Fibroblast of gingiva (primary cell): ENCODE measurements at places on chromosomes 12 and 14.

DNA sequence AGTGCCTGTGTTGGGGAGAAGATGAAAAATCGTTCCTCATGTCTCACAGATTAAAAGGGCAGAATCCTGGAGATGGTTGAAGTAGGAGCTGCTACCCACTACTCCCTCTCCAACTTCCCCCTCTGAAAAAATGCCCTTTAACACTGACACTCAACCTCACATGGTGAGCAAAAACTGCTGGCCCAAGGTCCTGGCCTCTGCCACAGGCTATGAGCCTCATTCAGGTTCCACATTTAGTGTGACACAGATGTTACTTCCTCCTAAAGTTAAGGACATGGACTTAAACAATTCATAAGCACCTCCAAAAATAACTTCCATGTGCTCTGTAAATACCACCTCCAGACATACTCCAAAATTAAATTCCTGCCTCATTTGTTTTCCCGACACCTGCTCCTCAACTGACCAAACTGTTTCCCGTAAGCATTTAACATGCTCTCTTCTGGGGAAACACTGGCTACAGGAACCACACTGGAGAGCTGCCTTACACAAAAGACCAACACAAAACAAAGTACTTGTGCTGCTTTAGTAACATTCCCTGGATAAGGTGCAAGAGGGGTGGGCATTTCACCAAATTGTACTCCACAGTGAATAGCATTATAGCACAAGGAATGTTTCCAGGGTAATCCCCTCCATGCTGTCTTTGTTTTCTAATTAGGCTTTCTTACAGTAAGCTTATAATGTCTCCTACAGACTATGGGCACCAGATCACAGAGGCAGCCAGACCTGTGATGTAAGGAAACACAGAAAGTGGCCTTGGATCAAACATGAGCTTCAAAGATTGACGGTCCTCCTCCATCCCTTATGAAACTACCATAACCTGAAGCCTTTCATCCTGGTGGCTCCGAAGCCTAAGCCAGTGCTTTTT lies 57.0 kb downstream of the PHLDA1 start:
- DNase-seq = no peak

GRCh38 chr14:29165431-29165830 lies 398.8 kb downstream of the FOXG1 start:
- DNase-seq = no peak

- DNase-seq = peak; percentile 69
Measured at GRCh38 chr12:57008178-57008577, 1.8 kb upstream of the ZBTB39 start.

DNA sequence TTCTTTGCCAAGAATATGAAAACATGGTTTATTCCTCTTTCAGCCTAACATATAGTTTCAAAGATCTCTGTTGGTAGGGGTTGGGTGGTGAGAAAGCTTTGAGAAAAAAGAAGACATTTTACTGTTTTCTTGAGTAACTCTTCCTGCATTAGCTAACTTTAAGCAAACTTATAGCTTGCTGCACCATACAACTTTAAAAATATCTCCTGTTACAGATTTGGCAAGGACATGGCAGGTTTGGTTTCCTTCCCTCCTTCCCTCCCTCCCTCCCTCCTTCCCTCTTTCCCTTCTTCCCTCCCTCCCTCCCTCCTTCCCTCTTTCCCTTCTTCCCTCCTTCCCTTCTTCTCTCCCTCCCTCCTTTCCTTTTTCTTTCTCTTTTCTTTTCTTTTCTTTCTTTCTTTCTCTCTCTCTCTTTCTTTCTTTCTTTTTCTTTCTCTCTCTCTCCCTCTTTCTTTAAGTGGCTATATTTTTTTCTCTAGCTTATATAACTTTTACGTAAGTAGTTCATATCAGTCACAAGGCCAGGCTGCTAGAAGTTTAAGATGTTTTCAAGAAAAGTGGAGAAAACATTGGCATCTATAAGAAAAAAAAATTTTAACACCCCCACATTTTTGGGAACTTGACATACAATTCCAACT lies 26.0 kb upstream of the ANO6 start:
- DNase-seq = no peak

- no peak for DNase-seq
Measured at GRCh38 chr14:39203659-39204606, 28.9 kb downstream of the PNN start.

- no peak for DNase-seq
Measured at GRCh38 chr12:102806592-102806991, 110.5 kb downstream of the PAH start.

DNA sequence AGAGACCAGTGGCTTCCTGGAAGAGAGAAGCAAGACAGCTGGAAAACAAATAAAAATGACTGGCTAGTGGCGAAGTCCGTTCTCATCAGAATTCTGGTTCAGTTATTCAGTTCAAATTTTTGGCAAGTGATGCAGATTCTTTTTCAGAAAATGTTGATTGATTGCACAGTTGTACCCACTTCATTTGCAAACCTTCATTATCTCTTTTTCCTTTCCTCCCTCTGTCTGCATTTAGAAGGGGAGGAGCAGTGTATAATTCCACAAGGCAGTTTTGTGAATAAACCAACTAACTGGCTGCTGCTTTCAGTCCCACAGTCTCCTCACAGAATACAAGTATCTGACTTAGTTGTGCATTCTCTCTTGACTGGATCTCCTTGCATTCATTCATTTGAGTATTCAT lies 417.5 kb downstream of the NPAS3 start:
- DNase-seq = no peak

GRCh38 chr14:66920196-66920595 lies 269.0 kb upstream of the GARIN2 start:
- peak; percentile 10 for DNase-seq

- DNase-seq = no peak
Measured at GRCh38 chr12:3602488-3602887, 111.5 kb downstream of the PRMT8 start.

DNA sequence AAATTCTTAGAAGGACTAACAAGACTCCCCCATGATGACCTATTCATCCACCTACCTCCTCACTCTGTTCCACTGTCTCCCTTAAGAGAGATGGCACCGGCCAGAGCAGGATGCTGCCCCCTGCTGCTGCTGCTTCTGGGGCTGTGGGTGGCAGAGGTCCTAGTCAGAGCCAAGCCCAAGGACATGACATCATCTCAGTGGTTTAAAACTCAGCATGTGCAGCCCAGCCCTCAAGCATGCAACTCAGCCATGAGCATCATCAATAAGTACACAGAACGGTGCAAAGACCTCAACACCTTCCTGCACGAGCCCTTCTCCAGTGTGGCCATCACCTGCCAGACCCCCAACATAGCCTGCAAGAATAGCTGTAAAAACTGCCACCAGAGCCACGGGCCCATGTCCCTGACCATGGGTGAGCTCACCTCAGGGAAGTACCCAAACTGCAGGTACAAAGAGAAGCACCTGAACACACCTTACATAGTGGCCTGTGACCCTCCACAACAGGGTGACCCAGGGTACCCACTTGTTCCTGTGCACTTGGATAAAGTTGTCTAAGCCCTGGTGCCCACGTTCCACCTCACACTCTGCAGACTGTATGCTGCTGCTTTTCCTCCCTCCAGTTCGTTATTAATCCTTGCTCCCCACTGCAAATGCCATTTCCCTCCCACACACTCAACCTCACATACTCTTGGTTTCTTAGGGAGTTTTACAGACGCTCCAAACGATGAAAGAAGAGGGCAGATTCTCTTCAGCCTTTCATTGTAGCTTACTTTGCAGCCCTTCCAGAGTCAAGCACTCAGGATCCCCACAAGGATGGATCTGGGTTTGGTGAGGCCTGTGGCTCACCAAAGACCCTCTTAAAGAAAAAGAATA lies at the start of gene RNASE8:
Gene RNASE8, plus strand, starts transcription at position 20 of the 873 bp plus-strand sequence. Its CDS starts 71 bp downstream, at position 91.
- no peak for DNase-seq

DNA sequence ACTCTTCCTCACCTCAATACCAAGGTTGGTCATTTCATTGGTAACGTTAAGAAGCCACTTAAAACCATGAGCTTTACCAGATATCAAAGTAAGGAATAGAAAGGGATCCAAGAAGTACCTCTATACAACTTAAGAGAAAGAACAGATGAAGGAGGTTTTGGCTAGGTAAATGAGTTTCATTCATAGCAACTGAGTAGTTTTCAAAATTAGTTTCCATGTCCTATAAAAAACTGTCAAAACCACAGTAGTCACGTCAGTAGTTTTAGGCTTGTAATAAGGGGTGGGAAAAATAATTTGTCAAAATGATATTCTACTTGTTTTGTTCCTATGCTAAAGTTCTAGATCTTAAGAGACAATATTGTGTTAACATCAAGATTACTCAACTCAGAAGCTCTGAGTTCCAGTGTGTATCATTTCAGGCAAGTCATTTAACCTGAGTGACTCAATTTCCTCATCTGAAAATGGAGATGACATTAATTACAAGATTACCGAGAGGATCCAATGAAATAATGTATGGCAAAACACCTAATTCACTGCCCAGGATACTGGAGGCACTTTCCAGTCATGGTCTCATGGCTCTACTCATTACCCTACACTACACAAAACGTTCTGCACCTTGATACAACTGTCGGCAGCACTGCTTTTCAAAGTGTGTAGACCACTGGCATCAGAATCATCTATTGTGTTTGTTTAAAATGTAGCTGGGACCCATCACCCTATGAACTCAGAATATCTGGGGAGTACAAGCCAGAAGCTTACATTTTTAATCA lies 24.1 kb upstream of the SLC6A13 start:
- no peak for DNase-seq

DNA sequence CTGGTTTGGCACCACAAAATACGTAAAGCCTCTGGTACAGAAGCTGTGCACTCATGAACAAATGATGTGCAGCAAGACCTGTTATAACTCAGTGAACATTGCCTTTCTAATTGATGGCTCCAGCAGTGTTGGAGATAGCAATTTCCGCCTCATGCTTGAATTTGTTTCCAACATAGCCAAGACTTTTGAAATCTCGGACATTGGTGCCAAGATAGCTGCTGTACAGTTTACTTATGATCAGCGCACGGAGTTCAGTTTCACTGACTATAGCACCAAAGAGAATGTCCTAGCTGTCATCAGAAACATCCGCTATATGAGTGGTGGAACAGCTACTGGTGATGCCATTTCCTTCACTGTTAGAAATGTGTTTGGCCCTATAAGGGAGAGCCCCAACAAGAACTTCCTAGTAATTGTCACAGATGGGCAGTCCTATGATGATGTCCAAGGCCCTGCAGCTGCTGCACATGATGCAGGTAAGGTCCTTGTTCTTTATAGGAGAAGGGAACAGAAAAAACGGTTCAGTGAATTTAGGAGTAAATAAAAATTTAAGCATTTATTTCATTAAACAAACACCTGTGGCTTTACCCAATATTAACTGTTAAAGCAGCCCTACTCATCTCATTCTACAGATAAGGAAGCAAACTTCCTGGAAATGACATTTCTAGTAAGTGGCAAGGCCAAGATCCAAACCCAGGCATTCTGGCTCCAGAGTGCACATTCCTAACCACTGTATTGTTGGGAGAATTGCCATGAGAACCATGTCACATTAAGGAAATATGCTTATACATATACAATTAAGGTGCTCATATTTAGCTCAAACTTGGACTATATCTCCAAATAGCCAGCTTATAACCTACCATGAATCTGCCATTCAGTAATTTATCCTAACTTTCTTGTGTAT lies 11.7 kb downstream of the COCH start:
- DNase-seq = peak; percentile 7

GRCh38 chr14:96852823-96853422 lies 55.7 kb downstream of the VRK1 start:
- DNase-seq = peak; percentile 63

GRCh38 chr12:95337146-95337545 lies 119.5 kb downstream of the VEZT start:
- peak; percentile 72 for DNase-seq

DNA sequence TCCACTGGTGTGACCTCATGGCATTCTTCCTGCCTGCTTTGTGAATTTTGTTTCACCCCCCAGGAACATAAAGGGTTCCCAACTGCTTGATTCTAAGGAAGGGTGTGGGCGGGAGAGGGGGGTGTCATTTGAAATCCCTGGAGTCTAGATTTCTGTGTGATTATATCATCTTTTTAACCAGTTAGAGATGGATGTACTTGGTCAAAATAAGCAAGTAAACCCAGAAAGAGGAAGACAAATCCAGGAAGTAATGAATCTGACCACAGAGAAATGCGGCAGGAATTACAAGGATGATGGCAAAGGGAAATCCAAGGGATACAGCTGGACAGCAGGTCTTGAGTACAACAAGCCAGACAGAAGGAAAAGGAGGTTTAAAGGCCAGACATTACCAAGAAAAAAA lies 38.9 kb downstream of the DMAC2L start:
- DNase-seq = peak; percentile 23

- DNase-seq = no peak
Measured at GRCh38 chr12:88994971-88995370, 357.3 kb downstream of the DUSP6 start.

GRCh38 chr12:68335462-68335861 lies 3.3 kb upstream of the MDM1 start:
- DNase-seq = no peak

DNA sequence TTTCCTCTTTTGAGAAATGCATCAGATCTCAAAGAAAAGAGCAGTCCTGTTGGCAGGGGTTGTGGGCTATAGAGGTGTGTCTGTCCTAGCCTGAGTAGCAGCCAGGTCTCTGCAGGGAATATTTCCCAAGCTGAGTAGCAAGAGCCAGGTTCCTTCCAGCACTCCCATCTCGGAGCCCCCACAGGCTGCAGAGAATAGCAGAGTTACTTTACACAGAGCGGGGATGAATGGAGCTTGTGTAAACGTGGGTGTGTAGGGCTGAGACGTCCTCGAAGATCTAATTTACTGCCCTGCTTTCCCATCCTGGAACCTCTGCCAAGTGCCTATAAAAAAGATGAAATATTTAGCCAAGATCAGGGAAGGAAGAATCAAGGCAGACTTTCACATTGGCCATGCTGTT lies 156.6 kb downstream of the TSPAN9 start:
- no peak for DNase-seq

GRCh38 chr14:91078095-91078737 lies 17.8 kb upstream of the RPS6KA5 start:
- no peak for DNase-seq

DNA sequence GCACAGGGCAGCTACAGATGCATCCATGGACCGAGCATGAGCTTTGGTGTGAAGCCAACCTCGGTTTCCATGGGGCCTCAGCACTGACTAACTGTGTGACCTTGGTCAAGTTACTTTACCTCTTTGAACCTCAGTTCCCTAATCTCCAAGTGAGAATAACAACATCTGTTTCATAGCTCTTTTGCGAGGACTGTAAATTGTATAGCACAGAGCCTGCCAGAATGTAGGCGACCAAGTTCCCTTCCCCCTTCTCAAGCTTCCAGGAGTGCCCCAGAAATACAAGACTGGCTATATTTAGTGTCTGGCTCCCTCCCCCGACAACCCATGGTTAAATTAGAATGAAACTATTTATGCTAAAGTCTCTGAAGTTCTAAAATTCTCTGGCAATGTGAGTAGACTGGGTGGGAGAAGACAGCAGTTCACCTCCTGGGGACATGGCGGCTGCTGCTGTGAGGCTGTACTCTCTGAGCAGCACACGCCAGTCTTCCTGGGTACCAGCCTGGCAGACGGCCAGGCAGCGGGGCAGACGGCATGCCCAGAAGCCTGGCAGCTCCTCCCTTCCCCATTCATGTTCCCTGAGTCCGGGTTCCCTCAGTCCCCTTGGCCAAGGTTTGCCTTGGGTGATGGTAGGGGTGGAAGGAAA lies 22.0 kb upstream of the TMED10 start:
- DNase-seq = no peak
